Naive thymus-derived CD4-positive, alpha-beta T cell (primary cell): ENCODE measurements at places on chromosomes 5 and 9. TPM values are rescaled to one million over a fixed set of nuclear protein-coding genes. Genes with fewer than 3 reads are reported as not detected.

GRCh38 chr5:118533156-118533555 is 455.2 kb downstream of the DTWD2 start:
- DNase-seq: no peak

Gene TSLP
- not detected for polyA plus RNA-seq

DNA sequence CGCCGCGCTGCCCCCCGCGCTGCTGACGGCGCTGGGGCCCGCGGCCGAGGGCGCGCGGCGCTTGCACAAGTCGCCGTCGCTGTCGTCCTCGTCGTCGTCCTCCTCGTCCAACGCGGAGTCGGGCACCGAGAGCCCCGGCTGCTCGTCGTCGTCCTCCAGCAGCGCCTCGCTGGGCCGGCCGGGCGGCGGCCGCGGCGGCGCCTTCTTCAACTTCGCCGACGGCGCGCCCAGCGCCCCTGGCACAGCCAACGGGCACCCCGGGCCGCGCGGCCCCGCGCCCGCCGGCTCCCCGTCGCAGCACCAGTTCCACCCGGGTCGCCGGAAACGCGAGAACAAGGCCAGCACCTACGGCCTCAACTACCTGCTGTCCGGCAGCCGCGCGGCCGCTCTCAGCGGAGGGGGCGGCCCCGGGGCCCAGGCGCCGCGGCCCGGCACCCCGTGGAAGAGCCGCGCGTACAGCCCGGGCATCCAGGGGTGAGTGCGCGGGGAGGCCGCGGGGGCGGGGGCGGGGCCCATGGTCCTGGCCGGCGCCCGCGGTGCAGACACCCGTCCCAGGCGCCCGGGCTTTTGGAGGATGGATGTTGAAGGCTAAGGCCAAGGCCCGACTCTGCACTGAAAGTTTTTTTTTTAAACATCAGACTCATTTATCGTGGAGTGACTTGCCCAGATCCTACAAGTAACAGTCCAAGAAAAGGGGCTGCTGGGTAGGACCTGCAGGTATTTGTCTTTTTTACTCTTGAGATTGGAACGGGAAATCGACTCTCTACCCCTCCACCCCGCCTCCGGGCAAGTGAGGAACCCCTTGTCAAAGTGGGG is 1.2 kb downstream of the TENT4A start:
- peak; percentile 35 for DNase-seq

DNA sequence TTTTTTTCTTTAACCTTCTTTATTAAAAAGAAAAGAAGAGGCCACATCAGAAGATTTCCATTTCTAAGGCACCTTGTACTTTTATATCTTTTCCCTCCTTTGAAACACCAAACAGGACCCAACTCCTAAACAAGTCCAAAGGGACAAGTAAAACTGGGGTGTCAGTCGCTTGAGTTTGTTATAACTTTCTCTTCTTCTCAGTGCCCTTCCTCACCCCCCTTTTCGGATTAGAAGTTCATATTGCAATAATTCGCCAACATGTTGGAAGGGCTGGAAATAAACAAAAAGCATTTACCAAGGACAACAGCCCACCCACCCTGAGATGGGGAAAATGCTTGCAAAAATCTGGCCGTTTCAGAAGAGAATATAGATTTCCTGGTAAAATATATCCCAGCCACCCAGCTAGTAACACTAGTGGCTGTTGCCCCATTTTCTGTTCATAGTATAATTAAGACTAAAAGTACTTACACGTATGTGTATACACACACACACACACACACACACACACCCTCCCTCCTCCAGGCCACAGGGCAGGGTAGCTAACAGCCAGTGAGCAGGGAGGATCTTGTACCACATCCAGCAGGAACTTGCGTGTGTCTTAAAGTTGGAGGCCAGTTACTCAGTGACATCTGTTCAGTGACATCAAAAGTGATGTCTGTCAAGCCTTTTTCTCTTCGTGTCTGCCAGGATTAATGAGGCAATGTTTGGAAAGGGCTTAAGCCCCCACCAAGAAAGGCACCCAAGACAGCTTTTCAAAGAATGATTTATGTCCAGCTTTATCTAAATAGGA is 149.1 kb upstream of the KLF4 start:
- no peak for DNase-seq

Gene NUTM2F
- polyA plus RNA-seq: not detected

DNA sequence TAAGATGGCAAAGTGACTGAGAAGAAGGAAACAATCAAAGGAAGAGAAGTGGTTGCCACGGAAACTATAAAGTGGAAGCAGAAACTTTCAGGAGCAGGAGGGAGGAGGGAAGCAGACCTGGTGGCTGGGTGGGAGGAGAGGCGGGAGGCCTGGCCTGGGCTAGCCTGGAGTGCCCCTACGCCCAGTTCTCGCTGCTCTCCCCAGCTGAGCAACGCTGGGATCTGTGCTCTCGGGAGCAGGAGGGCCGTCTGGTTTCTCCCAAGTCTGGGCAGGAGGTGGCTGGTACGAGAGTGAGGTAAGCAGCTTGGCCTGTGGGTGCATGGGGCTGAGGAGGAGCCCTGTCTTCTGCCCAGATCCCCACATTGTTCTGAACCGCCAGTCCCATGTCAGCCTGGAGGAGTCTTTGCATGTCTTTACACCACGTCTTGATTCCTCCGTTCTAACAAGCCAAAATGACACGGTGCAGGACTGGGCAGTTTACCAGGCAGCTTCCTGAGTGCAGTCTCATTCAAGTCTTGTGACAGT is 15.0 kb upstream of the DAB2IP start:
- no peak for DNase-seq

Gene PRDM9
- not detected for polyA plus RNA-seq

GRCh38 chr5:137629646-137630045 is 106.2 kb downstream of the KLHL3 start:
- peak; percentile 61 for DNase-seq

Gene PCDHB14
- polyA plus RNA-seq: not detected

Gene TAF1L
- polyA plus RNA-seq: not detected

GRCh38 chr9:7171396-7172153 is 413.8 kb downstream of the KDM4C start:
- DNase-seq: no peak

Gene FGF18
- polyA plus RNA-seq: not detected

GRCh38 chr5:32222723-32223470 is 48.8 kb upstream of the GOLPH3 start:
- DNase-seq: no peak

GRCh38 chr9:4986783-4987182 is 1.7 kb downstream of the JAK2 start:
- DNase-seq: no peak

DNA sequence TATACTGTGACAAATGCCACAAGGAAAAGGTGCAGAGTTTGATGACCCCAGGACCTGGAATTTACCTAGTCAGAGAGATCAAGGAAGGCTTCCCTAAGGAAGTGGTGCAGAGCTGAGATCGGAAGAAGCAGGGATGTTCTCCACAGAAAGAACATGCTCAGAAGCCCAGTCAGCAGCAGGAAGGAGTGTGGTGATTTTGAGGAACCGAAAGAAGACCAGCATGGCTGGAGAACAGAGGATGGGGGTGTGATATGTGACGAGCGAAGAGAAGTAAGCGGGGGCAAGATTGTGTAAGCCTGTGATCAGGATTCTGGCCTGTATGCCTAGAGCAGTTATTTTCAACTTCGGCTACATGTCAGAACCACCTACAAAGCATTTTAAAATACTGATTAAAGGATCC is 18.7 kb upstream of the PIK3R1 start:
- DNase-seq: no peak

DNA sequence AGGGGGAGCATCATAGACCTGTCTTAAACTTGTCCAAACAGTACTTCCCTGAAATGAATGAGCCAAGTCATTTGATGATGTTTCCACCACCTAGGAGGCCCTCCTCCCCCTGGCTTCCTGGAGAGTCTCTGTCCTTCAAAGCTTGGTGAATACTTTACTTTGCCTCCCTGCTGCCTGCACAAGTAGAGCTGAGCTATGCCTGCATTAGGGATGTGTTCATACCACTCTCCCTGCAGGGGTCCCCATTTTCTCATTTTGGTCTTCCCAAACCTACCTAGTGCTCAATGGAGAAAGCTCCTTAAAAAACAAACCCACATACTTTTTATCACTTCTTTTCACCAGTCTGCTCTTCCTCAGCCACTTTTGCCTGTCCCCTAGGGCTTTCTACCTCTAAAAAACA is 7.7 kb downstream of the CCNI2 start:
- no peak for DNase-seq

DNA sequence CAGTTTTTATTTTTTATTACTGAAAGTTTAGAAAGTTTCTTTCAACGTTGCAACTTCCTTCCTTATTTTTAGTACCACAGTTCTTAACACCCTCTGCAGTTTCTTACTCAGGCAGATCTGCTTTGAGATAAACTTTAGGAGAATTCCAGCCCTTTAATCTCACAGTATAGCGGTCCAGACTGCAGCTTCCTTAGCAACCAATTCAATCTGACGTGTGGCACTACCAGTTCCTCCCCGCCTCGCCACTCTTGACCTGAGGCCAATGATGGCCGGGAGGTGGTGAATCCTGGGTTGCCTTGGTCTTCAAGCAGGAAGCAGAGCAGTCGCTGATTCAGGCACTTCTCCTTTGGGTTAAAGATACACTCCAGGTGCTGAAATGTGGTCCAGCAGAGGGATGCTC is 334.3 kb upstream of the TRPC7 start:
- no peak for DNase-seq

GRCh38 chr5:31377274-31377946 is 154.5 kb downstream of the DROSHA start:
- no peak for DNase-seq

Gene PCA3
- not detected for polyA plus RNA-seq

- peak; percentile 44 for DNase-seq
Observed at GRCh38 chr9:100426530-100427365, at the start of gene MSANTD3. MSANTD3 (plus strand) TSS chr9:100427143; CDS start chr9:100441939, 14,796 bp downstream.

Gene RMI1
- polyA plus RNA-seq: 5.8 TPM

- no peak for DNase-seq
Observed at GRCh38 chr9:114299286-114300152, 23.4 kb upstream of the ORM1 start.

Gene SLC22A4
- not detected for polyA plus RNA-seq

- no peak for DNase-seq
Observed at GRCh38 chr5:42235837-42236236, 187.4 kb upstream of the GHR start.

DNA sequence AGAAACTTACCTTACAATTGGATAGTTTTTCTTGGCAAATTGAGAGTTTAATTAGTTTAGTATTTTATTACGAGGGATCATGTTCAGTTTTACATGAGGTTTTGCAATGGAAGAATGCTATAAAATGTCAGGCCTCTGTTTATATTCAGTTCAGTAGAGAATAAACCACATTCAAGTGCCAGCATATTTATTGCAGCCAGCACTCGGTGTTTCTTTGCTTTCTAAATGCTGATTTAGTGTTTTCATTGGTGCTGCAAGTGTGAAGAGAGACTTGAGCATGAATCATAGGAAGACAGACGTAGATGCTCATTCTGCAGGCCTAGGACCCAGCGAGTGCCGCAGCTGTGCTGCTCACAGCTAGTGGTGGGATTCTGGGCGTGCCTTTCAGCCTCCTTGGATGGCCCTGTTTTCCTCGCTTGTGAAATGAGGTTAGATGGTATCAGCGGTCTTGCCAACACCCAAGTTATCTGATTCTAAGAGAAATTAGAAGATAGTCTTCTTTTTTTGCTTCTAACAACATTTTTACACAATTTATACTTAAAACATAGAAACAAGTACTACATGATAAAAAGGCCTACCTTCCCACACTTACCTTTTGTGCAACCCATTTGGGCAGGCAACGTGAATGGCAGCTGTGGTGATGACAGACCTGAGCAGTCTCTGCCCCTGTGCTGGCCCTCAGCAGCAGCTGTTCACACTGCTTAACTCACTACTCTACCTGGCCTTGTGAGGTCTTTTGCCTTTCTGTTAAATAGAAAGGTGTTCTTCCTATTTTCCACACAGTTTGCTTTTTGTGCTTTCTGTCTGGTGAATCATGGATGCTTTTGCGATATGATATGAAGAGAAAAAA is 26.8 kb upstream of the TNFAIP8 start:
- peak; percentile 42 for DNase-seq

GRCh38 chr5:77751328-77752023 is 24.7 kb downstream of the TBCA start:
- no peak for DNase-seq

- no peak for DNase-seq
Observed at GRCh38 chr5:123093111-123093600, 4.1 kb downstream of the PRDM6 start.

- no peak for DNase-seq
Observed at GRCh38 chr9:124164811-124165210, 92.9 kb upstream of the NEK6 start.

- no peak for DNase-seq
Observed at GRCh38 chr5:14917719-14918118, 46.1 kb upstream of the ANKH start.

DNA sequence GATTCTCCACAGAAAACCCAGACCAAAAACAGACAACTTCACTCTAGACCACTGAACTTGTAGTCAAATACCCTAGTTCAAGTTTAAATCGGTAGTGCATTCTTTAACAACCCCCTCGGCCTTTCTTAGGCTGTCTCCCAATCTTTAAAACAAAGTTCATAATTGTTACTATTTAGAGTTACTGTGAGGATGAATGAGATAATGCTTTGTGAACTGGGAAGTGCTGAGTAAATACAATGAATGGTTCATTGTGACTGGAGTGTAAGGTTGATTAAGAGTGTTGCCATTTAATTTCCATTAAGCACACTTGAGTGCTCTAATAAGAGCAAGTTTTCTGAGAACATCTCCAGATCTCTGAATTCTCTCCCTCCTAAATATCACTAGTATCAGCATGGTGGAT is 228.8 kb upstream of the PIK3R1 start:
- no peak for DNase-seq

Gene CDH9
- polyA plus RNA-seq: not detected

Gene ACSL6
- polyA plus RNA-seq: 13.6 TPM

DNA sequence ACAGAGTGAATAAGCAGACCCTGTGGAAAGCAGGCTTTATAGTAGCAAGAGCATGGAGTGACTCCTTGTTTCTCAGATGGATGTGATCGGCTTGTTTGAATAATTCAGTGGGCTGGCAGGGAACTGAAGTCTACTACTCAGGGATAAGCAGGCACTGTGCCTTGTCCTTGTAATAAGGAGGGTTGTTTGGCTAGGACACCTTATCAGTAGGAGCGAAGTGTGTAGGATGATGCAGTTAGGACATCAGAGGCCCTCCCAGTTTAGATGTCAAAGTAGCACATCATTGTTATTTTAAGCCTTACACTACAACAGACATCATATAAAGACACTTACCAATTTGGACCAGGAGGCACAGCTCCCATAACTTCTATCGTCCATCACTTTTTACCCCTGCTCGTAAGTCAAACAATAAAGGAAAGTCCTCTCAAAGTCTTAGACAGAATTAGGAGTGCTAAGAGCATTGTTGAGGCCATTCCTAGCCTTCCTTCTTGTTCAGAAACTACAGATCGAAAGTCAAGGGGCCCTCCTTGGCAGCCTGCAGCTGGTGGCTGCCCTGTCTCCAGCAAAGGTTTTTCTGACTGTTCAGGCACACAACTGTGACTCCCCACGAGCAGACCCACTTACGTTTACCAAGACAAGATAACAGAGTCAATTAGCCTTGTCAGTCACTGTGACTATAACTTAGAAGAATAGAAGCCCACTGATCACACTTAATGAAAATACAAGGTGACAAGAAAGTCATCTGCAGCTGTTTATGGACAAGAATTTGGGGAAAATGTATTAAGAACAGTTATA is 218.6 kb downstream of the SNX18 start:
- DNase-seq: no peak

Gene C1QTNF2
- polyA plus RNA-seq: not detected

GRCh38 chr5:133953568-133954145 is 14.8 kb downstream of the C5orf15 start:
- DNase-seq: no peak
